Epithelial cell of proximal tubule (primary cell): ENCODE measurements at places on chromosomes 6 and 20. TPM values are rescaled to one million over a fixed set of nuclear protein-coding genes. Genes with fewer than 3 reads are reported as not detected.

DNA sequence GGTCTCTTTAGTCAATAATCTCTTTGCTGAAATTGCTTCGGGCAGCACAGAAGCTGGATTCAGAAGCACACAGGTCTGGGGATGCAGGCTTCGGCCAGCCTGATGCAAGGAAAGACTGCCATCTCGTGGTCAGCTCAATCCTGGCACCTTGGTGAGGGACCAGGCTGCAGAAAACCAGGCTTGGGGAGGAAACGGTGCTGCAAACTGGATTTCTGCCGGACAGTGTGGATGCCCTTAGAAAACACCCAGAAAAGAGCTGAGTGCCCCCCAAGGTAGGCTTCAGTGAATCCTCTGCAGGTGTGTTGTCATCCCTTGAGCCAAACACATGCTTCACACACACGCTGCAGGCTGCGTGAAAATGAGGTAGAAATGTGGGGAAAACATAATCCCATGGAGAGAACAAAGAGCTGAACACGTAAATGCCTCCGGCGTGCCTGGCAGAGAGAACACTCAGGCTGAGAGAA, 89.8 kb upstream of the PAX1 start:
- DNase-seq: no peak

DNA sequence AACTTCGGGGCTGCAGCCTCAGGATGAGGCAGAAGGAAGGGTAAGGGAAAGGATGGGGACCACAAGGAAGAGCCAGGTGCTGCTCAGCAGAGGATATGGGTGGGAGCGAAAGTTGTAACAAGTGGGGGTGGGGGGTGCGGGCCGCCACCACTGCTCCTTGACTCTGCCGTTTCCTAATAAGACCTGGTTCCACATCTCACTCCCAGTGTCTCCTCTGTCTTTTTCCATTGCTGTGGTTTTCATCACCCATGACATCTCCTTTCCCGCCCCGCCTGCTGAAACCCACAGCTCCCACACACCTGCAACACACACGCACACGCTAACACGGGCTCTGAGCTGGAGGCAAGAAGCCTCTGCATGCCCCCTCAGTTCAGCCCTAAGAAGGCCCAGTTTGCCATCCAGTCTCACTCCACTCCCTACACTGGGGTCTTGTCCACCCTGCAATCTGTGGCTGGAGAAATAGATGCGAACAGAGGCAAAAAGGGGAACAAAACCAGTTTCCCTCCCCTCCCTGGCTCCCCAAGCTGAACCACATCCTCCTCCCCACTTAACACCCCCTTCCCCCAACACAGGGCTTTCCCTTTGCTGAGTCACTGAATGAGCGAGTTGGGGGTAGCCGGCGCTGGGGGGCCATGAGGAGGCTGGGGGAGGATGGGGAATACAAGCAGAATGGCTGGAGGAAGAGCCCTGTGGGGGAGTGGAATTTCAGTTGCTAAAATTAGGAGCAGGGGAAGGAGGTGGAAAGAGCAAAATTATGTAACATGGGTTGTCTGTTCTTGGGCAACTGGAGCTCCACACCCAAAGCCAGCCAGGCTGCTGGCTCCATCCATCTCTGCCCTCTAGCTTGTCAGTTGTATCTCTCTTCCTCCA, 11.5 kb downstream of the NFKBIL1 start:
- DNase-seq: no peak

DNA sequence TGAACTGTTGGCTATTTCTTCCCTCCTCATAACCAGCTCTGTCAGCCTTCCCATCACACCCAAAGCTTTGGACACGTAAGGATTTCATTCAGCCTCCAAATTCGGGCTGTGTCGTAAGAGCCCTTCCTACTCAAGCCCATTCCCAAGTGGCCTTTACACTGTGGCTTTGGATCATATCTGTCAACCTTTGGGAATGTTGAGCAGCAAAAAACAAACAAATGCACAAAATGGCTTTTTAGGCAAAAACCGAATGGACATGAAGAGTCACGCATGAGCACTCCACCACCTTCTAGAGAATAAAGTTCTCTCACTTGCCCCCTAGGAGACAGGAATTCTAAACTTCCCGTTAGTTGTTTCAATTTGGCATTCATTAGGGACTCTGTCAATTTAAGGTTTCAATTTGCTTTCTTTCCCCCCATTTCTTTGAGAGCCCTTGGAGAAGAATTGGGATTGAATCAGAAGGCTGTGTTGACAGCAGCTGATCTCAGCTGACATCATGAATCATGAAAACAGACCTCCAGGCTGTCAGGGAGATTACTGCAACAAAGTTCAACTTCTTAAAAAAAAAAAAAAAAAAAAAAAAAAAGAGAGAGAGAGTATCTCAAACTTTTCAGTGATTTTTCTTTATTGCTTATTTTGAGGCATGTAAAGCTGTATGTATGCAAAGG, 110.3 kb downstream of the BCAS1 start:
- peak; percentile 64 for DNase-seq

GRCh38 chr6:163904186-163904585, 489.7 kb downstream of the QKI start:
- no peak for DNase-seq

DNA sequence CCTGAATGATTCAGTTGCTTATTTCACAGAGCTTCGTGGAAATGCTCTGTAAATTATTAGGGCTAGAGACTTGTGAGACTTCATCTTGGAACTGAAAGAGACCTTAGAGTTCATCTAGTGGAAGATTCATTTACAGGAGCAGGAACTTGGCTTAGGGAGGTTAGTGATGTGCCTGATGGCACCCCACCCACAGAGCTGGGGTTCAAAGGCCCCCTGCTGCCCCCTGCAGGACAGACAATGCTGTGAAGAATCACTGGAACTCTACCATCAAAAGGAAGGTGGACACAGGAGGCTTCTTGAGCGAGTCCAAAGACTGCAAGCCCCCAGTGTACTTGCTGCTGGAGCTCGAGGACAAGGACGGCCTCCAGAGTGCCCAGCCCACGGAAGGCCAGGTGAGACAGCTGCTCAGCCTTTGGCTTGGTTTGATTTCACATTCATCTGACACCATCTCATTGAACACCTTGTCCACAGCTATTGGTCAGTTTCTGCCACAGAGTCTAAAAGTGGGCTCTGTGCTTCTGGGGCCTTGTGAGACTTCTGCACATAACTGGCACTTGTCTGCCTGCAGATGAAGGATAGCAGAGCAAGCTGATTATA, 25.1 kb downstream of the MYBL2 start:
- no peak for DNase-seq

GRCh38 chr20:50417484-50418235, 92.5 kb upstream of the PTPN1 start:
- no peak for DNase-seq

- DNase-seq: no peak
These were observed 2.3 kb downstream of the LRP11 start for GRCh38 chr6:149861603-149862423.

GRCh38 chr6:31710523-31711219, 4.0 kb downstream of the LY6G6F start:
- no peak for DNase-seq

- no peak for DNase-seq
These were observed 157.5 kb downstream of the SMOC2 start for GRCh38 chr6:168598251-168599117.

- DNase-seq: no peak
These were observed 254.4 kb downstream of the NRN1 start for GRCh38 chr6:5752391-5752680.

GRCh38 chr20:47108994-47109393, 214.4 kb downstream of the EYA2 start:
- DNase-seq: no peak

- no peak for DNase-seq
These were observed 9.3 kb upstream of the NTSR1 start for GRCh38 chr20:62699296-62699695.

- DNase-seq: no peak
These were observed 95.1 kb upstream of the IYD start for GRCh38 chr6:150273457-150274309.

GRCh38 chr20:15098351-15098750, 760.9 kb upstream of the FLRT3 start:
- DNase-seq: peak; percentile 4

GRCh38 chr6:109308018-109308492, 74.2 kb downstream of the CD164 start:
- peak; percentile 61 for DNase-seq

- DNase-seq: no peak
These were observed 7.4 kb upstream of the ZNFX1 start for GRCh38 chr20:49285233-49285668.

DNA sequence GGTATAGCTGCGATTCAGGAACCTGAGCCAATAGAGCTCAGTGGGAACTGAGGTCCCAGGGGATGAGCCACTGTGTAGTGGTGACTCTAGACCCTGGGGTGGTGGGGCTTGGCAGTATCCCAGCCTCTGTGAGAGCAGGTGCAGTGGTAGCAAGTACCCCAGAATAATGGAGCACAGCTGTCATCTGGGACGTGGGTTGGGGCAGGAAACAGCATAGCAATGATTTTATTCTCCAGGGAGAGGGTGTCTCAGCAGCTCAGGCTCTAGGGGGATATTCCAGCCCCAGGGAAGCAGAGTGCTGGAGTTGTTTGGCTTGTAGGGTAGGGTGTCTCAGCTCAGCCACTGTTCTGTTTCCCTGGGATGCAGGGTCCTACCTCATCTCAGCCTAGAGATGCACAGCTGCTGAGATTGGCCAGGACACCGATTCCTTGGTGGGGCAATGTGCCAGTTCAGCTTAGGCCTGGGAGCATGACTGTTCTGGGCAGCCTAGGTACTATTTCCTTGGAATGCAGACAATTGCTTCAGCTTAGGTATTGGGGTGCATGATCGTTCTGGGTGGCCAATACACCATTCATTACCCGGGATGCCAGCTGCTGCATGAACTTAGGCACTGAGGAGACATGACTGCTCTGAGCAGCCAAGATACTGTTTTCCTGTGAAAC, 34.0 kb upstream of the NUP153 start:
- DNase-seq: no peak

SLC17A1 gene
- total RNA-seq: not detected in 2 replicates

PKIB gene
- total RNA-seq: 23.2 and 48.5 TPM in 2 replicates

AVP gene
- not detected in 2 replicates for total RNA-seq

BPI gene
- not detected in 2 replicates for total RNA-seq

EFCAB8 gene
- total RNA-seq: not detected in 2 replicates

PREX1 gene
- 4.7 and 9.4 TPM in 2 replicates for total RNA-seq

NFATC2 gene
- 1.4 and 1.9 TPM in 2 replicates for total RNA-seq

HLA-DQA2 gene
- total RNA-seq: not detected in 2 replicates

HUS1B gene
- 0.22 TPM in 1 of 2 replicates, not detected in the other for total RNA-seq

KHDC1 gene
- total RNA-seq: 2.3 and 5.0 TPM in 2 replicates
